ENCODE measurements at places on chromosomes 3 and 15. TPM values are rescaled to one million over a fixed set of nuclear protein-coding genes. Genes with fewer than 3 reads are reported as not detected.

GRCh38 chr3:188573291-188573940, 419.5 kb downstream of the LPP start:
- no peak for DNase-seq

DNA sequence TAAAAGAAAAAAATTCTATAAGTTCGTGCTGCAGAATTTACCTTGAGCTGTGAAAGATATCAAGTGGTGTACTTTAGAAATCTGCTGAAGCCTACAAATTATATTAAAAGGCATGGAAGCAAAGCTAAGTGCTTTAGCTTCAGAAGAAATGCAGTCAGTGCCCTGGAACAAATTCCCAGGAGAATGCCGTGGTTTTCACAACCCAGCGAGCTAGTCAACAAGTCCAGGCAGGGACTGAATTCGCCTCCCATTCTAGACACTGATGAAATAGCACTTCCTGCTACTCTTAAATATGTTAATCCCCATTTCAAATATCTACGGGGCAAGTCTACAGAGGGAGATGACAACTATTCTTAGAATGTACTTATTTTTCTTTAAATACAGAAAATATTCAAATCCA, 326.4 kb upstream of the IGF1R start:
- no peak for DNase-seq

- no peak for DNase-seq
Measured at GRCh38 chr3:71586810-71587242, 3.3 kb upstream of the FOXP1 start.

GRCh38 chr15:40660686-40661085, 34.3 kb upstream of the RAD51 start:
- DNase-seq, result no peak

- peak; percentile 5 for DNase-seq
Measured at GRCh38 chr3:11047500-11047899, 55.0 kb downstream of the SLC6A1 start.

The ZWILCH gene
- 4.4 TPM for total RNA-seq

The AP2M1 gene
- total RNA-seq, result 389 TPM

DNA sequence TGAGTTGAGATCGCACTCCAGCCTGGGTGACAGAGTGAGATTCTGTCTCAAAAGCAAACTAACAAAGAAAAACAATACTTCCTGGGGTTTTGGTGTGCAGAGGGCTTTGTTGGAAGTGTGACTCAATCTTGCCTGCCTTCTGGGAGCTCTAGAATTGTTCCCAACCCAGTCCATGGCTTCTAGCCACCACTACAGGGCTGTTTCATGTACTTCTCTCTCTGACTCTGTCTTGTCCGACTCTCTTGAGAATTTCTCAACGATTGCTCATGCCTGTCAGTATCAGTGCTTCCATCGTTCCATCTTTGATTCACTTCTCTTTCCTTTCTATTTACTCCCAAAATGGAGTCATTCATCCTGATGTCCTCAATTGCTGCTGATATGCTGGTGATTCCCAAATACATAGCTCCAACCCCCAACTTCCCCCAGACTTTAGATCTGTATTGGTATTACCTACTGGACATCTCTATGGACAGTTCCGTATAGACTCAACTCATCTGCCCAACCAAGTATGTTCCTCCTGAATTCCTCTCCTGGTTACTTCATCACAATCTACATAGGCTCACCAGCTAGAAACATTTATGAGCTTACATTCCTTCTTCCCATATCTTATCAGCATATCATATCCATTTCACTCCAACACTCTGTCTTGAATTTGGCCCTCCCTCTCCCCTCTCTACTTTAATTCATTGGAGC, 1.8 kb upstream of the AP2M1 start:
- no peak for DNase-seq

The NDN gene
- 49.5 TPM for total RNA-seq

- no peak for DNase-seq
Measured at GRCh38 chr3:121654493-121655385, 6.0 kb downstream of the HCLS1 start.

- no peak for DNase-seq
Measured at GRCh38 chr3:172511783-172512762, 11.2 kb downstream of the TNFSF10 start.

DNA sequence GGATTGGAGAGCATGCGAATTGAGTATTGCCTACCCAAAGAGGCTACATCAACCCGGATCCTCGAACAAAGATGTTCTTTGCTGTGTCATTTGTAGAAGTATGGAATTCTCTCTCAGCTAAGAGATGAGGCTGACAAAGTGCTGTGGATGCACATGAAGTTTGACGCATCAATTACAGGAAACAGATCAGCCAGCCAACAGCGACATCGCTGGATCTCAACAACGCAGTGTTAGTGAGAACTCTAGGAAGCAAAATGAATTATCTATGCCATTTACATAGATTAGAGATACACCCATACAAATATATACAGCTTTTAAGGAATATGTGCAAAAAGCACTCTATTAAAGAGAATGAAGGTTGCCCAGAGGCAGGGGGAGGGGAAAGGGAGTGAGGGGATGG, 160.6 kb upstream of the RGMA start:
- no peak for DNase-seq

GRCh38 chr3:43893727-43894126, 203.0 kb downstream of the ABHD5 start:
- no peak for DNase-seq

- no peak for DNase-seq
Measured at GRCh38 chr3:27607370-27607769, 114.8 kb downstream of the EOMES start.

DNA sequence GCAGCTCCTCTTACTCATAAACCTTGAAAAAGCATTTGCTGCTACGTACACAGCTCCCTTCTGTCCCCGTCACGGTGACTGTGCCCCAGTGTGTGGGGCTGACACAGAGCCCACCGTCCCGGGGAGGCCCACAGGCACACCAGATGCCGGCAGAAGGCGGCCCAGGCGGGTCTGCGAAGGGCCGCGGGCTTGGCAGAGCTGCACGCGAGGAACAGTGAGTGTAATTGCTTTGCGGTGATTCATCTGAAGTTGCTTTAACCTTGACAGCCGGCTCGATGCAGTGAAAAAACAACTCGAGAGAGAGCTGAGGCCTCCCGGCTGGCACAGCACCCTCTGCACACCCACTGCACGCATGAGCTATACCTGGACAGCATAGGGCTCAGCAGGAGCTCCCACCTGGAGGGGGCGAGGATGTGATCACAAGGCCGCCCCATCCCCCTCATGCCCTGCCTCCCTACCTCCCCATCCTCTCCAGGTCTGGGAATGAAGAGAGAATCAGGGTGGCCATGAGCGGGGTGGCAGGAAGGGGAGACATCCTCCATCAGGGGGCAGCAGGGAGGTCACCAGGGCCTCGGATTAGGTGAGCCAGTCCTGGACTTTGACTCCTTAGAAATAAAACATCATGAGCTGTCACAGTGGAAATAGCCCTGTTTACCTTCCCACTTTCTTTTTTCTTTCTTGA, 172.7 kb downstream of the MEGF11 start:
- DNase-seq, result peak; percentile 79

DNA sequence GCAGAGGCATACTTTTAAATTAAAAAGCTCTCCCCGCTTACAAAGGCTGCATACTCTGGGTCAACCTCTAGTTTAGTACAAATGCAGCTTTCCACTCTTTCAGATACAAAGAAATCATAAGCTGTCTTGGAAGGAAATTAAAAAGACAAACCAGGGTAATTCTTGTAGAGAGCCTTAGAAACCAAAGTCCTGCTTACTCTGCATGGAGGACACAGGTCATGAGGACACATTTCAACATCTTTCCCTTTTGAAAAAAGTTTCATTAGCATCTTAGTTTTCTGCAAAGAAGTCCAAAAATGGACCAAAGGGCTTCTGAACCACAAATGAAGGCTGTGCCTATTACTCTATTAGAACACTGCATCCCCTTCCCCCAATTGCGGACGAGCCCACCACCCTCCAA, 50.5 kb upstream of the WNT5A start:
- no peak for DNase-seq

DNA sequence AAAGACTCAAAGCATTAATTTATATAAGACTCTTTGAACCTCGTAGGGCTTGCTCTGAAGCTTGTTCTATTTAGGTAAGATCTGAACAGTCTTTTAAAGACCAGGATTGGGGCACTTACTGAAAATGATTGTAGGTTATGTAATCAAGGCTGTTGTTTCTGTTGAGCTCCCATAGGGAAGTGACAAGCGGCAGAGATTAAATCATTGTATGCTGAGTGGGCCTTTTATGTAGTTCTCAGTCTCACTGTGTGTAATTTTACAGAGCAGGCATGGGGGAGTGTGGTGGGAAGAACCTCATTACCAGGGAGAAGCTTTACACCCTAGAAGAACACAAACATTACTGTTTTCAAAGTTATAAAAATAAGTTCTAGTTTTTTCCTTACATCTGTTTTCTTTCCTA, 160.0 kb upstream of the SNTN start:
- DNase-seq, result no peak

- no peak for DNase-seq
Measured at GRCh38 chr15:40128766-40129660, 20.3 kb upstream of the BMF start.

The CPA3 gene
- total RNA-seq, result 5.5 TPM

The ADCY5 gene
- 107 TPM for total RNA-seq

The FSTL1 gene
- total RNA-seq, result 1,301 TPM

The ADAMTS9 gene
- 273 TPM for total RNA-seq

DNA sequence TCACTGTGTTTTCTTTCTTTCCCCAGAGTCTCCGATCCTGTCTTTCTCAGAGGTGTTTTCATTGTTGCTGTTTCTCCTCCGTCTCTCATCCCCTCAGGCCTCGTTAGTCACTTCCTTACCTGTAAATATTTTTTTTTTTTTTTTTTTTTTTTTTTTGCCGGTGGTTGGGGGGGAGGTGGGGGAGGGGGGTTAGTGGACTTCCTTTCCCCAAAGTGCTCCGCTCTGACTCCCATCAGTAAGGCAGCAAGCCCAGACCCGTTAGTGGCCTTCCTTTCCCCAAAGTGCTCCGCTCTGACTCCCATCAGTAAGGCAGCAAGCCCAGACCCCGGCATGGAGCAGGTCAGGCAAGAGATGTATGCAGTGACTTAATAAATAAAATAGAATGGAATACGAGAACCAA, 97.1 kb upstream of the TNFAIP8L3 start:
- DNase-seq, result no peak

DNA sequence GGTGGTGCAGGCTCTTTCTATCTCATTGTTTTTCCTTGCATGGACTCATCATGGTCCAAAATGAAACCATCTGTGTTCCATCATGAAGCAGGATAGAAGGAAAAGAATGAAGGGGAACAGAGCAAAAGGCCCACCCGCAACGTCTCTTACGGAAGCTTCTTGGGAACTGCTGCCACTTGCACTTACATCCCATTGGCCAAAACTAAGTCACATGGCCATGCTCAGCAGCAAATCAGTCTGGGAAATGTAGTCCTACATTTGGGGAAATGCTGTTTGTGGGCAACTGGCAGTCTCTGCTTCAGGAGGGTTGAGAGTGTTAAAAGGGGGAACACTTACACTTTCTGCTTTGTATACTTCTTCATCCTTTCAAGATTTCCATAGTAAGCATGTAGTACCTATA, 191.6 kb downstream of the SV2B start:
- no peak for DNase-seq

- no peak for DNase-seq
Measured at GRCh38 chr3:171574556-171575240, 114.5 kb upstream of the TNIK start.

The SPSB4 gene
- total RNA-seq, result 1.1 TPM

- DNase-seq, result no peak
Measured at GRCh38 chr15:69143756-69144436, 16.5 kb upstream of the GLCE start.

GRCh38 chr15:75449585-75450306, 1.7 kb downstream of the SIN3A start:
- peak; percentile 41 for DNase-seq

DNA sequence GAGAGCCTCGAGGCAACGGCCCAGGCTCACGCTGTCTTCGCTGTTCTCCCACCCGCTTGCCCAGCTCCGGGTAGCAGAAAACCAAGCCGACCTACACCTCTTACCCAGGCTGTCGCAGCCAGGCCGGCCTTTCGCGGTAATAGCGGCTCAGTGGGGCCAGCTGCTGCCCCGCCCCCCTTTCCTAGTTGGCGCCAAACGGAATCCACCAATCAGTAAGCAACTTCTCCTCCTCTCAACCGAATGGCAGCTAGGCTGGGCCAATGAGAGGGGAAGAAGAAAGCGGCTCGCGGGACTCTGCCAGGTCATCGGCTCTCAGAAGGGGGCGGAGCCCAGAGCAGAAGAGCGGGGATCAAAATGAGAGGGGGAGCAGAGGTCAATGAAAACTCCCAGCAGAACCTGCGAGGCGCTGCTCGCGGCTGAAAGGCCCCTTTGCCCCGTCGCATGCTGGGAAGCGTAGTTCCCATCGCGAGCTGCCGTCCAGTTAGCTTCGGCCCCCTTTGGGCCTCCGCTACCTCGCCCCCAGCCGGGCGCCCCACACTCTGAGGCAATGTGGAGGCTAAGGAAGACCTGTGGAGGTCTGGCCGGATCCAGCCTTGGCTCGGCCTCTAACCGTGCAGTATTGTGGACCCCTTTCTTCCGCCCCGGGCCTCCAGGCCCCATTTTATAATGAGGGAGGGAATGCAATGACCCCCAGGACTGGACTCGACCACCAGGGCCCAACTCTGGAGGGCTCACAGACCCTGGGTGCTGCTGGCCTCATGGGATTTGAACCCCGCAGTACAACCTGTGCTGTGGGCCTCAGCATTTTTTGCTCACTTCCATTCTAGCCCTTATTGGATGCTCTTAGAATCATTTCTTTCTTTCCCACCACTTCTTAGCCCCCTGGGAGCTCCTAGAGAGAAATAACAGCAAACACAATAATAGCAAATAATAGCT, at the start of gene CDC25A:
Gene CDC25A, minus strand, starts transcription at position 152 of the 936 bp plus-strand sequence. CDS start 470 bp downstream, outside the sequence.
- peak; percentile 96 for DNase-seq

DNA sequence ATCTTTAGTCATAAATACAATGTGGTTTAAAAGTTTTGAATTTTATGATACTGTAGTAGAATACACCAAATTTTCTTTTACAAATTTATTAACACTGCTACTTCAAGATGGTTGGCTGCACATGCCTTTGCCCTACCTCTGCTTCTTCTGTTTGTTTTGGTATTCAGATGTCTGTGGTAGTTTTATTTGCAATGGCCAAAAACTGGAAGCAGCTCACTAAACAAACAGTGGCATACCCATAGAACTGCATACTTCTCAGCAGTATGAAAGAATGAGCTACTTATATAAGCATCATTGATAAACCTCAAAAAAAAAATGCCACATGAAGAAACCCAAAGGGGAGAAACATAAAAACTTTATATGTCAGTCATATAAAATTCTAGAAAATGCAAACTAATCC, 19.5 kb downstream of the ARIH2 start:
- DNase-seq, result no peak

- no peak for DNase-seq
Measured at GRCh38 chr15:40337597-40337996, 3.1 kb downstream of the CCDC9B start.

The NPAP1 gene
- not detected for total RNA-seq

- DNase-seq, result no peak
Measured at GRCh38 chr3:134134240-134134639, 104.5 kb upstream of the SLCO2A1 start.

The CAMK2N2 gene
- total RNA-seq, result not detected

DNA sequence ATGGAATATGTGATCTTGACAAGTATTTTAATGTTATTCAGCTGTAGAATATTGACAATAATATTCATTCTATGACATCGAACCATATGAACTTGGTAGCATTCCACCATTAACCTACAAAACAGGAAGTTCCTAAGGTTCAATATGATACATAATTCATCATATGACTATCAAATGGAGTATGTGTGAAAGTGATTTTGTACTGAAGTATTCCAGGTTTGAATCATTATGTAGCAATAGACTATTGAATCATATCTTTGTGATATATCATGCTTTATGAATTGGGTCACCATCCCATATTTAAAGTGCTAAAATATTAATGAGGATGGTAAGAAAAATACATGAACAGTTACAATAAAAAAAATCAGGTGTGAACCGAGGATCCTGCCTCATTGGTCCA, 95.1 kb downstream of the TP63 start:
- DNase-seq, result no peak

Data from mesenteric fat pad (tissue), 1 donor.